ENCODE measurements at places on chromosomes 6 and 20. TPM values are rescaled to one million over a fixed set of nuclear protein-coding genes. Genes with fewer than 3 reads are reported as not detected.

SLC22A2 gene
- total RNA-seq: not detected

GRCh38 chr6:87180105-87180728, 24.9 kb downstream of the ZNF292 start:
- no peak for DNase-seq

DNA sequence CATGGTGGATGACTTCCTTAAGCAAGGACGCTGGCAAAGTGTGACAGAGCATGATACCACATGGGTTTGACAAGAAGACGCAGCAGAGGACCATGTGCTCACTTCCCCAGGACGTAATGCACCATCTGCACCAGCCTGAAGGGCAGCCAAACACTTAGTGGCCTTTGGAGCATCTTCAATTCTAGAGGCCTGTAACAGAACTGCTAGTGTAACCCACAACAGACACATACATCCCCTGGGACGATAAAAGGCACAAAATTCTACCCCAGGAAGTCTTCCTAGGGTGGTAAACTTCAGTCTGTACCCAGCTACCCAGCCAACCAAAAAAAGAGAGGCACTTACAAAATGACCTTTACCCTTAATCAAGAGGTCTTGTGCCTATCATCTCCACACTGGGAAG, 9.2 kb upstream of the CPNE1 start:
- no peak for DNase-seq

- no peak for DNase-seq
Observed at GRCh38 chr20:36372666-36373065, 66.5 kb downstream of the DLGAP4 start.

GRCh38 chr20:49937027-49937929, 1.1 kb downstream of the RNF114 start:
- DNase-seq: no peak

DNA sequence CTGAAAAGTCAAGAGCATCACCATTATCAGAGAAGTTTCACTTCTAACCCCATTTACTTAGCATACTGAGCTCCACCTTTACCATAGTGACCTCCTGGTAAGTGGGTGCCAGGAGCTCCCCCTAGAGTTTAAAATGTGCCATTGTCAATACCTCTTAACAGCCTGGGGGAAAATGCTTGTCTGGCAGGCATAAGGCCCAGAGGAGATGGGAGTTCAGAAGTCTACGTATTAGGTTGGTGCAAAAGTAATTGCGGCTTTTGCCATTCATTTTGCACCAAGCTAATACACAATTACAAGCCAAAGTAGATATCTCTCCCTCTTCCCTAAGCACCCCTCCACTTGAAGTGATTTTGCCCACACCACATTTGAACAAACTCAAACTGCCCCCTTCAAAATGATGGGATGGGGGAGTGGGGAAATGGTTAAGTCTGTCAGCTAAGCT, 919.0 kb downstream of the KIF16B start:
- no peak for DNase-seq

DNA sequence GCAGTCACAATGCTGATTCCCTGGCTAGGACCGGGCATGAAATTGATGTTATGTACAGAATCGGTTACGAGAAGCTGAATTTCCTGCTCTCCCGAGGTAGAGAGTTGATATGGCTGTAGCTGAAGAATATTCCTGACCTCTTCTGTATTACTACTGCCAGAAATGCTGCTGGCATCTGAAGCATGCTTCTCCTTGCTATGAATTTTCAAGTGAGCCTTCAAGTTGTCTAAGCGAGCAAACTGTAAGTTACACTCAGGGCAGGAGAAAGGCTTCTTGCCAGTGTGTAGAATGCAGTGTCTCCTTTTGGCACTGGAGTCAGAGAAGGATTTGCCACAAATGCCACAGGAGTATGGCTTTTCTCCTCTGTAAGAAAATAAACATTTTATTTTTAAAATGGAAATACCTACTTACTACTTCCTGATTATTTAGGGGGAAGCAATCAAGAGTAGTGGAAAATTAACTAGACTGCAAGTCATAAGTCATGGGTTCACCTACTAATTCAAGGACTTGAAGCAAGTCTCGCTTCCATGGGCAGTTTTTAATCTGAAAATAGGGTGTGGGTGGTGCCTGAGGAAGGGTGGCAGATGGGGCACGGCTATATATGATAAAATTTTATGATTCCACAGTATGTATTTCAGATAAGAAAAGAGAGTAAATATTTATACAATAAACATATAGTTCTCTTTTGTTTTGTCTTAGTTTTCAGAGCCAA, 10.8 kb upstream of the MICAL1 start:
- DNase-seq: no peak

Measured in omental fat pad (tissue), 4 donors.